Ovary (tissue), 10 donors: ENCODE measurements at places on chromosomes 13 and 19. TPM values are rescaled to one million over a fixed set of nuclear protein-coding genes. Genes with fewer than 3 reads are reported as not detected.

DNA sequence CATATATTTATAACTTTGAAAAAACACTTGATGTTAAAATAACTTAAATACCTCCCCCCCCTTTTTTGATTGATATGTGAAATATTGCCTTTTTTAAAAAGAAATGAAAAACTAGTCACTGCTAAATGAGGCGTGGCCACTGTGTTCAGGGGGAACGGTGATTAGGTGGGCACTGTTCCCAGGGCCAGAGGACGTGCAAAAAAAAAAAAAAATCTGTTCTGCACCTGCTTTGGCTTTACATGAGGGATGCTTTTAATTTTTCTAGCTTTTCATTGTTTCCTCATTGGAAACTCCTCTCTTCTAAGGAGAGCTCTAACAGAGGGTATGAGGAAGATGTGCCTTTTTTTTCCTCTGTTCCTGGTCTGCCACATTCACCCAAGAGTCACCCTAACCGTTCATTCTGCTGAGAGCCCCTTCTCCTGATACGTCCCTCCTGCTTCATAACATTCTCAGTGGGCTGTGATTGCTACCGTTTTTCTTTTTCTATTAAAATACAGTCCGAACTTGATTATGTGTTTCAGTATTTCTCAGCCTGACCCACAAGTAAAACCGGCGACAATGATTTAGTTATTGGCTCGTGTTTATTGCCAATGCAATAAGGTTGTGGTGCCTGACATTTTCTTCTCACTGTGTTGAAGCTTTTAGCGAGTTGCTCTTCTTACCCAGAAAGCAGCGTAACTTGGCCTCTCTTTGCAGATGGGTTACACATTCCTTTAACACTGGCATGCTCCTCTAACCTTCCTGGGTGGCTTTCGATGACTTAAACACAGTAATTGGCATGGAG lies 64.8 kb upstream of the ZNF536 start:
- H3K27me3 ChIP-seq, result no peaks in the 10 kb centered on the region
- H3K36me3 ChIP-seq, result no peaks in the 10 kb centered on the region
- no peak overlapping the region for H3K4me3 ChIP-seq
- H3K27ac ChIP-seq, result no peak overlapping the region

DNA sequence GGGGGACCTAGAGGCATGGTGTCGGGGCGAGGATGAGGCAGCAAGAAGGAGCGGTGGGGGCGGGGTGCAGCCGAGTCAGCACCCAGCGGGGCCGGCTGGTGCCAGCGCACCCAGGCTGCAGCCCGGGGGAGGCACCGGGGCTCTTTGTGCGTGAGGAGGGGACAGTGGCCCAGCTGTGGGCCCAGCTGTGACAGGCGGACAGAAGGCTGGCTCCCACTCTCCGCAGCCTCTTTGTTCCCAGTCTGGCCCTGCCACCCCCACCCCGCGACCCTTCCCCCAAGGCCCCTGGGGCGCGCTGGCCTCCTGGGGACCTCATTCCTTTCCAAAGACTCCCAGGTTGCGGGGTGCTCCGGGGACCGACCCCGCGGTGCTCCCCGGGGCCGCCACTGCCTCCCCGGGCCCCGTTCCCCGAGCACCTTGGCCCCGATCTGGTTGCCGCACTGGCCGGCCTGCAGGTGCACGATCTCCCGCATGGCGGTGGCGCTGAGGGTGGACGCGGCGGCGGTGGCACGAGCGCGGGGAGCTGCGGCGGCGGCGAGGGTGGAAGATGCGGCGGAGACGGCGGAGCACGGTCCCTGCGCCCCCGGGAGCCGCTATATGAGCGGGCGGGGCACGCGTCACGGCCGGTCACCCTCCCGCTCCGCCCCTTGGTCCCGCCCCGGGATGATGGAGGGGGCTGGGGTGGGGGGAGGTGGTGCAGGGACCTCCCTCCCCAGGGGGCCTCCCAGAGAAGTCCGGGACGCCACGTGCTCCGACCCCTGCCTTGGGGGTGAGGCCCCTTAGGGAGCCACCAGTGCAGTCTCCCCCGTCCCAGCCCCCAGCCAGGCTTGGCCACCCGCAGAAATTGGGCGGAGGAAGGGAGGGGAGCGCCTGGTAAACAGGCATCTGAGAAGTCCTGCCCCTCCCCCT lies at the start of gene TUBB4A:
TSS of gene TUBB4A (minus strand) at position 570 of the 909 bp plus-strand sequence. CDS start at position 473, 97 bp downstream.
- no peak for DNase-seq
- no peaks in the 10 kb centered on the region for H3K36me3 ChIP-seq
- no peaks in the 10 kb centered on the region for H3K27me3 ChIP-seq
- H3K27ac ChIP-seq, result no peak within 1 kb of the TSS

- peaks cover 2% of the 10 kb centered on the region for H3K4me1 ChIP-seq
- peaks cover 2% of the 10 kb centered on the region for H3K27me3 ChIP-seq
- H3K36me3 ChIP-seq, result no peaks in the 10 kb centered on the region
- DNase-seq, result no peak
- H3K27ac ChIP-seq, result no peak overlapping the region
- no peak overlapping the region for H3K4me3 ChIP-seq
Observed at GRCh38 chr13:35179494-35179893, 237.4 kb downstream of the NBEA start.

- H3K27ac ChIP-seq, result no peak overlapping the region
- no peak for DNase-seq
- peaks cover 6% of the 10 kb centered on the region for H3K4me1 ChIP-seq
- no peak overlapping the region for H3K4me3 ChIP-seq
- H3K36me3 ChIP-seq, result no peaks in the 10 kb centered on the region
- no peaks in the 10 kb centered on the region for H3K27me3 ChIP-seq
Observed at GRCh38 chr13:114076329-114077090, 55.9 kb downstream of the RASA3 start.

- DNase-seq, result no peak
- H3K36me3 ChIP-seq, result no peaks in the 10 kb centered on the region
- no peak overlapping the region for H3K4me3 ChIP-seq
- no peaks in the 10 kb centered on the region for H3K4me1 ChIP-seq
- H3K27ac ChIP-seq, result no peak overlapping the region
Observed at GRCh38 chr13:87872813-87873212, 201.6 kb downstream of the SLITRK5 start.

DNA sequence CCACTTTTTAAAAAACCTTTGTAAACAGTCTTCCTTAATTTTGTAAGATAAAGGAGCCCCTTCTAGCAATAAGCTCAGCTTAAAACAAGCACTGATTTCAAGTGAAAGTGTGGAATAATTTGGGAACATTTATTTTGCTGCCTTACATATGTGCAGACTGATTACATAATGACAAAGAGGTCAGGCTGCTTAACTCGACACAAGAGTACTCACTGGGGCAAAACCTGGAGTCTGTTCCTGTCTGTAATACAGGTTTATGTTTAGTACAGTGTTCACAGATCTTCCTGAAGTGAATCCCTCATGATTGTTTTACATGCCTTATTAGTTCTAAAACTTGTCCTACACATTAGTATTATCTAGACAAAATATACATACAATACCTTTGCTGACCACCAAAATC lies 609.8 kb downstream of the LMO7 start:
- no peaks in the 10 kb centered on the region for H3K27me3 ChIP-seq
- no peaks in the 10 kb centered on the region for H3K4me1 ChIP-seq
- no peak overlapping the region for H3K4me3 ChIP-seq
- no peak overlapping the region for H3K27ac ChIP-seq
- H3K36me3 ChIP-seq, result no peaks in the 10 kb centered on the region

DNA sequence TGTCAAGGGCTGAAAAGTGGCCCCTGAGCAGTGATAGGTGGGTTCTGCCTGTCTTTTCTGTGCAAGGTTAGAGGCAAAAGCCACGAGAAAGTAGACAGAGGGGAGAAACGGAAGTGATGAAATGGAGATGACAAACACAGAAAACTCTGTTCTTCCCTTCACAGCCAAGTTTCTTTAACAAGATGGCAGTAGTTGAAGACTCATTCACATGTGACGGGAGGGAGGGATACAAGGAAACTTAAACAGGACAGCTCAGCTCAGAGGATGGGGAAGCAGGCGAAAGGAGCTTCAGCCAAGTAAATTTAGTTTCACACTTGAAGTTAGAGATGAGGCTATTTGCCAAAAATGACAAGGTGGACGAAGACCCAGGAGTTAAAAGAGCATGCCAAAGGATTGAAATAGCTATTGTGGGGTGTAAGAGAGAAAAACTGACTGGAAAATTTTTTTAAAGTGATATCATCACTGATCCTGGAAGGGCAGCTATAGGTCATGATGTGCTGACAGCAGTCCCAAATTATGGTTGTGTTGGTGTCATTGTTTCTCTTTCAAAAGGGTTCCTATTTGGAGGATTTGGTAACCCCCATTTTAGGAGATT lies 347.9 kb downstream of the EFNB2 start:
- H3K36me3 ChIP-seq, result no peaks in the 10 kb centered on the region
- no peak for DNase-seq
- H3K27ac ChIP-seq, result no peak overlapping the region
- no peaks in the 10 kb centered on the region for H3K27me3 ChIP-seq

DNA sequence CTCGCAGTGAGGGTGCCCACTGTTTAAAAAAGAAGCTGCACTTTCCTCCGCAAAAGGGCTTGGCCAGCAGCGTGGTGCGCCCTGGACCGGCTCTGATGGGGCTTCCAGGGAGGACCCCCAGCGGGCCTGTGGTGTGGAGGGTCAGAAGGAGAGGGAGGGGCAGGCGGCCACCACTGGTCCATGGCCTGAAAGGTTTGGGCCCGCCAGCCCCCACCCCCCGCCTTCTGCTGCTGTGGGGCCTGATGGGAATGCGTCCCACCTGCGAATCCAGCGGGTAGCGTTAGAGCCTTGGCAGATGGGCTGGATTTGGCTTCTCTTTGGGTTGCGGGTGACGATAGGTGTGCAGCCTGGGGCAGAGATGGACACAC lies 34.7 kb downstream of the TMEM255B start:
- DNase-seq, result no peak
- no peak overlapping the region for H3K4me3 ChIP-seq
- no peaks in the 10 kb centered on the region for H3K36me3 ChIP-seq
- no peaks in the 10 kb centered on the region for H3K4me1 ChIP-seq

GRCh38 chr19:17865364-17866311 lies 5.9 kb downstream of the RPL18A start:
- no peak for DNase-seq
- no peak overlapping the region for H3K27ac ChIP-seq
- H3K4me1 ChIP-seq, result peaks cover 5% of the 10 kb centered on the region
- no peaks in the 10 kb centered on the region for H3K36me3 ChIP-seq

- no peak overlapping the region for H3K27ac ChIP-seq
- no peaks in the 10 kb centered on the region for H3K36me3 ChIP-seq
- no peak overlapping the region for H3K4me3 ChIP-seq
Observed at GRCh38 chr19:23440791-23441190, 45.5 kb upstream of the ZNF91 start.

- H3K4me3 ChIP-seq, result no peak overlapping the region
- H3K36me3 ChIP-seq, result no peaks in the 10 kb centered on the region
- no peaks in the 10 kb centered on the region for H3K4me1 ChIP-seq
- DNase-seq, result no peak
Observed at GRCh38 chr19:43847884-43848283, 20.8 kb downstream of the ZNF283 start.

DNA sequence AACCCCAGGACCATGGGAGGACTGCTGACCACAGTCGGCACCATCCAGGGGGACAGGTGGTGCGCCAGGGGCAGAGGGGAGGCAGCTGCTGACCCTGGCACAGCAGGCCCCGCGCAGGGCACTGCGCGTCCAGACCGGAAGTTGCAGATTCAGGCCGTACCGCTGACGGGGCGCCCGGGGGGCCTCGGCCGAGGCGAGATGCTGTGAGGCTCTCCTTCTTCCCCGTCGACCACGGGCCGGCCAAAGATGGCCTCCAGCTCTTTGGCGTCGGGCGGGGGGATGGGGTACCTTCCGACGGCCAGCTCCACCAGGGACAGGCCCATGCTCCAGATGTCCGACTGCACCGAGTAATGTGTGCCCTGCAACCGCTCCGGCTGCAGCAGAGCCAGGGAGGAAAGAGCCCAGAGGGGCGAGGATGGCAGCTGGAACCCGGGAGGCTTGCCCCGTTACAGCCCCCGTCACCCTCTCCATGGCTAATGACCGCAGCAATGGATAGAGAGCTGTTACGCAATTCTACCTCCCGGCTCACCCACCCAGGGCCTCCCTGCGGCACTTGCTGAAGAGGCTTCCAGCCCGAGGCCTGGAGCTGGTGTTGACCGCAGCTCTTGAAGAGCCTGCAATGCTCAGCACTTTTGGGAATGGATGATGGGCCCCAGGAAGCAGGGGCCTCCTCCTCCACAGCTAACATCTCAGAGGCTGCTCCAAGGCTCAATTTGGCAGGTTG lies 24.7 kb downstream of the MAP2K2 start:
- H3K4me1 ChIP-seq, result no peaks in the 10 kb centered on the region
- no peak for DNase-seq
- no peak overlapping the region for H3K27ac ChIP-seq
- H3K27me3 ChIP-seq, result no peaks in the 10 kb centered on the region
- H3K36me3 ChIP-seq, result no peaks in the 10 kb centered on the region

DNA sequence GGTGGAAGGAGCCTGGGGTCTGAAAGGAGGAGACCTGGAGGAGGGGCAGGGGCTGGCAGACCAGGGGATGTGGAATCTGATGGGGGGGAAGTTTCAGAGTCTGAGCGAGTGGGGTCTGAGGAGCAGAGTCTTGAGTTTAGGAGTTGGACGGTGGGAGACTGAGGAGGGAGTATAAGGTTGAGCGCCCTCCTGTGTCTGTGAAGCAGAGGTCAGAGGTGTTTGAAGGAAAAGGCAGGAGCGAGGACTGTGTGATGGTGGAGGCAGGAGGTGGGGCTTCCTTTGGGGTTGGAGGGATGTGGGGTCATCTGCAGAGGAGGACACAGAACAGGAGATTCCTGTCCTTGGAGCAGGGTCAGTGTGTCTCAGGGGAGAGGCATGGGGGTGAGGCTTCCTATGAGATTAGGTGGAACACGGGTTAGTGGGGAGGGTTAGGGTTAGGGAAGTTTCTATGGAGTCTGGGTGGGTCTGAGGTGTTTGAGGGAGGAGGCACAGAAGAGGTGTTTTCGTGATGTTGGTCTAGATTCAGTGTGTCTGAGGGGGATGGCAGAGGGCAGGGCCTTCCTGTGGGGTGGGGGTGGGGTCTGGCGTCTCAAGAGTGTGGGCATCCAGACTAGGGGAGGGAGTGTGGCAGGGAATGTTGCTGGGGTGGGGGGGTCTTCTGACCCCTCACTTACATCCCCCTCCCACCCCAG lies 8.3 kb downstream of the RYR1 start:
- H3K27me3 ChIP-seq, result no peaks in the 10 kb centered on the region
- H3K27ac ChIP-seq, result no peak overlapping the region
- no peak for DNase-seq
- H3K36me3 ChIP-seq, result no peaks in the 10 kb centered on the region
- H3K4me3 ChIP-seq, result no peak overlapping the region

DNA sequence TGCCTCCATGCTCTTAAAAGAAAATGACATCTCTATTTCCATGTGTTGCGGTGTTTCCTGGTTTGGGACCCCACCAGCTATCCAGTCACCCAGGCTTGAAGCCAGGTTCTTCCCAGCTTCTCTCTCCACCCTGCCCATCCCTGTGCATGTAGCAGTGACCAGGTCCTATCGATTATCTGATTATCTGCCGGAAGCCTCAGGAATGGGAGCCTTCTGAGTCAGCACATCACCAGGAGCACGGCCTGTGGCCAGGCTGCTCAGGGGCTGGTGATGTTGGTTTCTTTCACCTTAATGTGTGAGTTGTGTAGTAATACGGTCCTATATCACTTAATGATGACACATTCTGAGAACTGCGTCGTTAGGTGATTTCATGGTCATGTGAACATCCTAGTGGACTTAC lies 33.7 kb downstream of the PPP1R37 start:
- H3K4me1 ChIP-seq, result no peaks in the 10 kb centered on the region
- no peaks in the 10 kb centered on the region for H3K36me3 ChIP-seq
- H3K27ac ChIP-seq, result no peak overlapping the region
- no peak overlapping the region for H3K4me3 ChIP-seq

The HSH2D gene
- 0.27 TPM for total RNA-seq

The PRODH2 gene
- not detected for total RNA-seq

The EFNB2 gene
- total RNA-seq, result 20.4 TPM

The CCDC8 gene
- 46.1 TPM for total RNA-seq

The TTYH1 gene
- total RNA-seq, result 8.0 TPM

The CLIP3 gene
- total RNA-seq, result 66.4 TPM

The GPR12 gene
- total RNA-seq, result 0.07 TPM

The WDR62 gene
- total RNA-seq, result 1.0 TPM

The LRRC8E gene
- total RNA-seq, result 0.10 TPM
